Endodermal cell (in vitro differentiated cells): ENCODE measurements at places on chromosomes 6 and 20.

- DNase-seq, result no peak
- H3K36me3 ChIP-seq, result no peaks in the 10 kb centered on the region
- no peaks in the 10 kb centered on the region for H3K27me3 ChIP-seq
- H3K4me3 ChIP-seq, result no peak overlapping the region
- H3K27ac ChIP-seq, result peak overlapping the region; percentile 96
These were observed 451.5 kb downstream of the PLCB1 start for GRCh38 chr20:8583566-8584043.

- peak overlapping the region; percentile 4 for H3K27ac ChIP-seq
- no peaks in the 10 kb centered on the region for H3K27me3 ChIP-seq
- peaks cover 6% of the 10 kb centered on the region for H3K4me1 ChIP-seq
- H3K4me3 ChIP-seq, result no peak overlapping the region
- DNase-seq, result no peak
These were observed 6.5 kb downstream of the DDR1 start for GRCh38 chr6:30890646-30891449.

GRCh38 chr20:6053776-6054688 lies at the start of gene LRRN4:
LRRN4 (minus strand) TSS chr20:6054060; CDS start chr20:6052799, 1,261 bp downstream.
- H3K27me3 ChIP-seq, result peaks cover 38% of the 10 kb centered on the region
- DNase-seq, result peak; percentile 88
- no peaks in the 10 kb centered on the region for H3K36me3 ChIP-seq
- no peak within 1 kb of the TSS for H3K27ac ChIP-seq
- H3K4me3 ChIP-seq, result peak within 1 kb of the TSS; percentile 10

DNA sequence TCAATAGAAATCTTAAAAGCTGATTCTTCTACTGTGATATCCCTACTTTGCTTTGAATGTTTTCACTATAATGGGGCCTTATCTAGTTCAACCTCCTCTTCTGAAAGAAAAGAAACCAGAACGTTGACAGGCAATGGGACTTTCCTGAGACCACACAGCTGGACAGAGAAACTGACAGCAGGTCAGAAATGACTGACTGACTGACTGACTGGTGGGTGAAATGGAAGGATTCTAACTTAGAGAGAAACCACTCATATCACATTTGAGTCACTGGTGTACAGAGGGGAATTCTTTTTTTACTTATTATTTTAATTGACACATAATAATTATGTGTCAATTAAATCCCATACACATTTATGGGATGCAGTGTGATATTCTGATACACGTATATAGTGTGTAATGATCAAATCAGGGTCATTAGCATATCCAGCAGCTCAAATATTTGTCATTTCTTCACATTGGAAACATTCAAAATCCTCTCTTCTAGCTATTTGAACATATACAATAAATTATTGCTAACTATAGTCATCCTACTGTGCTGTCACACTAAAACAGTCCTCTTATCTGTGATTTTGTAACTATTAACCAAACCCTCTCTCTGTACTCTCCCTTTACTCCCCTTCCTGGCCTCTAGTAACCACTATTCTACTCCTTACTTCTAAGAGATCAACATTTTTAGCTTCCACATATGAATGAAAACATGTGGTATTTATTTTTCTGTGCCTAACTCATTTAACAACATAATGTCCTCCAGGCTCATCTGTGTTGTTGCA lies 64.8 kb upstream of the NRSN1 start:
- H3K27ac ChIP-seq, result no peak overlapping the region
- no peaks in the 10 kb centered on the region for H3K4me1 ChIP-seq
- DNase-seq, result no peak
- no peaks in the 10 kb centered on the region for H3K27me3 ChIP-seq

DNA sequence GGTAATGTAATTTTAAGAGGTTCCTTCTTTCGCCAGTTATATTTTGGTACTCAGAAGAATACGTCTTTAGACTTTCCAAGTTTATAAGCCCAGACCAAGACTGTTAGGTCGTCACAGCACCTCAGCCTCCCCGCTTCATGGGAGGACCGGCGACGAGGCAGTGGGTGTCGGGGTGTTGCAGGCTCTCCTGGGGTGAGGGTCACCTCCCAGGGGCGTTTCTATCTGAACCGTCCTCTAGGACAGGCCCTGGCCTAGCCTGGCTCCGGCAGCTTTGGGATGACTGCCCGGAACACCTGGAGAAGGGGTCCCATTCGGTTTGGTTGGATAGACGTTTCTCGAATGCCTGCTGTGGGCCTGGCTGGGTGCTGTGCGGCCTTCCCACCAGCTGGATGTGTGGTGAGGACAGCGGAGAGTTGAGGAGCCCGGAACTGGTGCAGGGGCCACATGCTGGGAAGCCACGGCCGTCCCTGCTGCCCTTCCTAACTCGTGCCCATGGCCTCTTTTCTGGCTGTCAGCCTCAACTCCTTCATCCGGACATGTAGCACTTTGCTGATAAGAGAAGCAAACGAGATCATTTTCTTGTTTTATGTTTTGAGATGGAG lies 1.1 kb downstream of the OSBPL2 start:
- H3K27me3 ChIP-seq, result no peaks in the 10 kb centered on the region
- H3K36me3 ChIP-seq, result peaks cover 4% of the 10 kb centered on the region
- no peak overlapping the region for H3K27ac ChIP-seq
- peak; percentile 56 for DNase-seq
- H3K4me3 ChIP-seq, result peak overlapping the region; percentile 92
